Left ventricle myocardium superior (tissue), 1 donor: ENCODE measurements at places on chromosomes 5 and 9. TPM values are rescaled to one million over a fixed set of nuclear protein-coding genes. Genes with fewer than 3 reads are reported as not detected.

DNA sequence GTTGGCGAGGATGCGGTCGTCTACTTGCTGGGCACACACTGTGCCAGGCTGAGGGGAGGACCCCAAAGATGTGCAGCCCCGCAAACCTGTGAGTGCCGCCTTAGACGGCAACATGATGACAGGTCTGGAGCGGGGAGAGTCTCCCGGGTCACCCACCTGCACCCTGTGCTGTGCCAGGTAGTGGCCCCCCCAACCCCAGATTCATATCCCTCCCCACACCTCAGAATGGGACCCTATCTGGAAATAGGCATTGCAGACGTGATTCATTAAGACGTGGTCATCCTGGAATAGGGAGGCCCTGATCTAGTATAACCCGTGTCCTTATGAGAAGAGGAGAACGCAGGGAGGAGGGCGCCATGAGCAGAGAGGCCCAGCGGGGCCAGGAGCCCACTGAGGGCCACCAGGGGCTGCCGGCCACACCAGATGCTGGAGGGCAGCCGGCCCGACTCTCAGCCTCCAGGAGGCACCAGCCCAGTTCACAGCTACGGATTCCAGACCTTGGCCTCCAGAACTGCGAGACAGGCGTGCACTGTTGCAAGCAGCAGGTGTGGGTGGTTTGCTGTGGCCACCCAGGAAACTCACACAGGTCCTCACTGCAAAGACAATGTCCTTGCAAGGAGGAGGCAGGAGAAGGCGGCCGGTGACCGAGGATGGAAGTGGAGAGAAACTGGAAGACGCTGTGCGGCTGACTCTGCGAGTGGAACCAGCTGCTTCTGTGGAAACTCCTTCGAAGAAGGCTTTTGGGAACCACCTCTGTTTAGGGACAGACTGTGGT lies 131.9 kb upstream of the LPCAT1 start:
- no peak for DNase-seq

DNA sequence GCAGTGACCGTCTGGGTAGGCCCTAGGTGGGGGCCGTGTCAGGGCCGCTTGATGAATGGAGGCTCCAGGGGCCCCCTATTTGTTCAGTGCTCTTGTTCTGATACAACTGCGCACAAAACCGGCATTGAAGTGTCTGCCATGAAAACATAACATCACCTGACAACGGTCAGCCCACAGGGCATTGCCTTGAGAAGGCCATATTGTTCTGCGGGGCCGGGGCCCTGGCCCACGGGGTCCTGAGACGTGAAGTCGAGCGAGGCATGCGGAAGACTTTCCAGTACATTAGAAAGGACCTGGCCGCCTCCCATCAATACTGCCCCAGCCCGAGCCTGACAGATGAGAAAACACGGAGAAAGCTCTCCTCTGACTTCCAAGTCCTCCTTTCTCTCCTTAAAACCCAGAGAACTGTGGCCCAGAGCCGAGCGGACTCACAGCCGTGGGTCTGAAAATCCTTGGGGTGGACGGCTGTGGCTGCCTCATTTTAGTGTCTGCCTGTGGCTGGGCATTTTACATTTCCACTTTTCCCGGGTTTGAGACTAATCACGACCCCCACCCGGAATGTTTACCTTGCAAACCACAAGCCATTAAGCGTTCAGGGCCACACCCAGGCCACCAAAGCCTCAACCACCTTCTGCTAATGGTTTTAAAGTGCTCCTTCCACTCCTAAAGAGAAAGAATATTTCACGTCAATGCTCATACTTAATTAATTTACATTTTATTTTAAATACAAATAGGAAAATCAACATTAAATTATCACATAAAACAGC lies 391.0 kb upstream of the IRX2 start:
- no peak for DNase-seq

GRCh38 chr5:64457846-64458245 lies 48.0 kb upstream of the RGS7BP start:
- DNase-seq, result no peak

DNA sequence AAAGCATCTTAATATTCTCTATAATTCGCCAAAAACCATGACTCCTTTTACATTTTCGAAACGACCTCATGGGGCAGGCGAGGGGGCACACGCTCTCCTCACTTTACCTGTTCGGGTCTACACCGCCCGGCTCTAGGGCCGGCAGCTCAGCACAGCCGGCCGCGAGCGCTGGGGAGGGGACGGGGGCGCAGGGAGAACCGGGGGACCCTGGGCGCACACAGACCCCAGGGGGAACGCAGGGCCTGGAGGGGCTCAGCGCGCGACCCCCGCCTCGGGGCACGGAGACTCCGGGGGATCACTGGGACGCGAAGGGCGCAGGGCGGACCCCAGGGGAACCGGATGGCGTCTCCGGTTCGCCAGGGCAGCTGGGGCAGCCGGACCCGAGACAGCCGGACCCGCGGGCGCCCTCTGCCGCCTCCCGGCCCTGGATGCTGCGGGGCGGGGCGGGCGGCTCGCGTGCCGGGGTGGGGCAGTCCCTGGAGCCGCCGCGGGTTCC lies at the start of gene AHRR:
TSS of gene AHRR (plus strand) at position 485 of the 496 bp plus-strand sequence. CDS start 22,189 bp downstream, outside the sequence.
- peak; percentile 82 for DNase-seq

GRCh38 chr5:40046792-40047191 lies 622.0 kb upstream of the DAB2 start:
- DNase-seq, result no peak

DNA sequence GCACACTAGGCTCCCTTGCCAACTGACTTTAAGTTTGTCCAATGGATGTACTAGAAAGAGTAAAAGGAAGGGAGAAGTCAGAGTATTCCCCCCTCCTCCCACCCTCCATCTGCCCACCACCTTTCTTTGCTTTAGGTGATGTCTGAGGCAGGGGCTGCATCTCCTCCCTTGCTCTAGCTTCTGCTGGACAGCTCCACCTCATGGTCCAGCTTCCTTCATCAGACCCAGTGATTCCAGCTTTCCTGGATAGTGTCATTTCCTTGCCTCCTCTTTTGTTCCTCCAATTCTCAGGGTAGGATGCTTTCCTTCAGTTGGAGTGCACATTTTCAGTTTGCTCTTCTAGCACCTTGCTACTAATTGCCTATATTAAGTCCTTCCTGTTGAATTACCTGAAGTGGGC lies 67.4 kb downstream of the RAD23B start:
- DNase-seq, result no peak

GRCh38 chr9:32394381-32395049 lies 10.1 kb downstream of the ACO1 start:
- DNase-seq, result no peak

- peak; percentile 68 for DNase-seq
Measured at GRCh38 chr5:141637767-141638419, 1.1 kb downstream of the RELL2 start.

DNA sequence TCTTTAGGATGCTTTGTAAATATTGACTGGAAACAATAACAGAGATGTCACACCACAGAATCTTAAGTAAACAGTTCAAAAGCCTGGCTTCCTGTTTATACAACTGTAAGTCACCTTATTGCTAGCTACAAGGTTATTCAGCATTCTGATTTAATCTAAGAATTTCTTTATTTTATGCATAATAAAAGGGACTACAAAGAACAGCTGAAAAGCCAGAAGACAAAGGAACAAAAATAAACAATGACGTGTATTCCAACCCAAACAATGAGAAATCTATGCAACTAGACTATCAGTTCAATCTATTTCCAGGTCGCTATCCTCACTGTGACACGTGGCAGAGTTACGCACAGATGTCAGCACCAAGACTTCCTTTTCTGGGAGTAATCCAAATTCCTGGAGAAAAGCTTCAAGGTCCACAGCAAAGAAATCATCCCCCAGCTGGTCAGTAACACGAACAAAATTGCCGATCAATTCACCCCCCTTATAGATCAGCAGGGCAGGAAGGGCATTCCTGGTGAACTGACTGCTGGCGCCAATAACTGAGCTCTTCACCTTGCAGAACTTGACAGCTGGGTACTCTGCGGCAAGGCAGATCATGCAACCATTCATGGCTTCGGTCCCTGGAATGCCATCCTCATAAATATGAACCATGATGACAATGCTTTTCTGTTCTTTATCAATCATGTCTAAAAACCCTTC lies 8.4 kb downstream of the PDCL start:
- no peak for DNase-seq

DNA sequence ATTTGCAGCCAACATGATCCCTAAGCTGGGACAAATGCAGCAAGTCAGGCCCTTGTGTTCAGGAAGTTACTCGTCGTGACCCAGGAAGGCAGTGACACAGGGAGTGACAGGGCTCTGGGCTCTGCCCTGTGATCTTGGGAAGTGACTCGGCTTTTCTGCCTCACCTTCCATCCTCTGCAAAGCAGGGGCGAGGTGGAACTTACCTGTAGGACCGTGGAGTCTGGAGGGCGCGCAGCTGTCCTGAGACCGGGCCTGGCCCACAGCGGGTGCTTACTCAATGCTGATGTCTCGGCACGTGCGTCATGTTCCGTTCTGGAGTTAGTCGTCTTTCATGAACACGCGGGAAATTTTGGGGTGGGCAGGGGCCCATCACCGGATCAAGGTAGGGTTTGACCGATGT lies 22.8 kb upstream of the LPCAT1 start:
- no peak for DNase-seq

DNA sequence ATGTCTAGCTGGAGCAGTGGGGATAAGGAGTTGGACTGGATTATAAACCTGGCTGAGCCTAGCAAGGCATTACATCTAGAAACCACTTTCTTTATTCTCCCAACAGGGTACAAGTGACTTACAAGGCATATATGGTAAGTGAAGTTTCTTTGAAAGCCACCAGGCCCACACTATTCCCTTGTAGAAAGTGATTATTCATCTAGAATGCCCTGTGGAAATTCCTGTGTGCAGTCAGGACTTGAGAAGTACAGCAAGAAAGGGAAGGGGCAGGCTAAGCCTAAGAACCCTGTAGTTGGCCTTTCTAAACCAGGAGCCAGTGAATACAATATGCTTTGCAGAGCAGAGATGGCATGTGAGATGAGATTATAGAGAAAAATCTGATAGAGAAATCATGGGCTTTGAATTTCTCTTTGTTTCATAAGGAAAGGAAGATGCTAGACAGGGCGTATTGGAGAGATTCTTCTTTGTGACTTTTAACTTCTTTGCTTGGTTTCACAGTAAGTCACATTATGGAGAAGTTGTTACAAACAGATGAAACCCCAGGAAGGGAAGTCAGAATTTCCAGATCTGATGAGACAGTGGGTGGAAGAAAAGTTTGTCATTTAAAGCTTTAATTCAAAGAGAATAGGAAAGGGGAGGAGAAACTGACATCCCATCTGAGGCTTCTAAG lies 321.7 kb downstream of the NDUFS4 start:
- DNase-seq, result no peak

DNA sequence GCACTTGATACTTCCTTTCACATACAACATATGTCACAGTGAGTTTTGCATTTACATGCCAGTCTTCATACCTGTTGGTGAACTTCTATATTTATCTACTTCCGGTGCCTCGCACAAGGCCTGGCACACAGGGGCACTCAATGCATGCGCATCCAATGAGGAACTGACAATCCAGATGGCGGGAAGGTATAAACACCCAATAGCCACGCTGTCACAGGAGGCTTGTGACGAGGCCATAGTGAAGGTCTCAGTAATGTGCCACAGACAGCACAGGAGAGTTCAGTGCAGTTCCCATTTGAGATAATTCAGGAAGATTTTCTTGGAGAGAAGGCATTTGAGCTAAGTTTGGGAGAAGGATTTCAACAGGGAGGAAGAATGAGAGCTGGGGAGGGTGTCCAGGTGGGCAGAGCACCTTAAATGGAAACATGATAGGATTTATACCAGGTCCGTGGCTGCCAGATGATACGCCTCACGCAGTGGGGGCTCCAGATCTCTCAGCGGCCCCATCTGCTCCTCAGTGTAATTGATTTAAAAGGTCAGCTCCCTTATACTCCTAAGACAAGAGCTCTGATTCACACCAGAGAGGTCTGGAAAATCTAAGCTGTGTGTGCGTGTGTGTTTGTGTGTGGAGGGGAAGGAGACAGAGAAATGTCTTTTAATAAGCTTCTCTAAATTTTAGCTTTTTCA lies 206.2 kb downstream of the DCP2 start:
- no peak for DNase-seq

DNA sequence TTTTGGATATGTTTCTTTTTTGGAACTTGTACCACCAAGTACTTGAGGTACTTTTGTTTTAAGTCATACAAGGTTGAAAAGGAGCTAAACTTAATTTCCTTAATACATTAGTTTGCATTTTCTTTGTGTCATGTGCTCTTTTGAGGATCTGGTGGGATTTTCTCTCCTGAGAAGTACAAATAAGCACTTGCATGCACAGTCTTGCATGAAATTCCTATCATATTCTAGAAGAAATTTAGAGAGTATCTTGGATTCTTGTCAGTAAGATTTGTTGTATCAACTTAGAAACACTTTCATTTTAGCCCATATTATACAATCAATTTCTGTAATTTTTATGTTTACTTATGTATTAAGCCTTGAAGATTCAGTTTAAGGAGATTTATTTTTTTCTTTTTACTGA lies 64.9 kb downstream of the CCNH start:
- DNase-seq, result no peak

DNA sequence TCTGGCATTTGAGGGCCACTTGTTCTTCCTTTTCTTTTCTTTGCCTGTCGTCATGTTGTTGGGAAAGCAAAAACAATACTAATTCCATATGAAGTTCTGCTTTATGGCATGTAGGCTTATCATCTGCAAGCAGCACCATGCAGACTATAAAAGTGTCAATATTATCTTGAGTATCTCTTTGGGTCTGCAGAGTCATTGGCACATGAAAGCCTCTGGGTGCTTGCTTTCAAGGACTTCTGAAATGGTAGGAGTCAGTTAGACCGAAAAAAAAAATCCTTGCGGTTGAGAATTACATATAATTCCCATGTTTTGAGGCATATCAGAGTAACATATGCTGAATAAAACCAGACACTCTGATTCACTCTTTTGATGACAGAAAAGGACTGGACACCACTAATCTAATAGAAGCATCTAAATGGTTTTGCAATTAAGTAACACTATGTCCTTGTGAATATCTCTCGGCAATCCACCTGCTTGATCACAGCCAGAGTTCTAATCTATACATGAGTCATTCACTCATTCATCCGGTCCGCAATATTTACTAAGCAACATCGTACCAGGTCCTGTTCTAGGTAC lies 44.4 kb downstream of the GNAQ start:
- DNase-seq, result no peak

DNA sequence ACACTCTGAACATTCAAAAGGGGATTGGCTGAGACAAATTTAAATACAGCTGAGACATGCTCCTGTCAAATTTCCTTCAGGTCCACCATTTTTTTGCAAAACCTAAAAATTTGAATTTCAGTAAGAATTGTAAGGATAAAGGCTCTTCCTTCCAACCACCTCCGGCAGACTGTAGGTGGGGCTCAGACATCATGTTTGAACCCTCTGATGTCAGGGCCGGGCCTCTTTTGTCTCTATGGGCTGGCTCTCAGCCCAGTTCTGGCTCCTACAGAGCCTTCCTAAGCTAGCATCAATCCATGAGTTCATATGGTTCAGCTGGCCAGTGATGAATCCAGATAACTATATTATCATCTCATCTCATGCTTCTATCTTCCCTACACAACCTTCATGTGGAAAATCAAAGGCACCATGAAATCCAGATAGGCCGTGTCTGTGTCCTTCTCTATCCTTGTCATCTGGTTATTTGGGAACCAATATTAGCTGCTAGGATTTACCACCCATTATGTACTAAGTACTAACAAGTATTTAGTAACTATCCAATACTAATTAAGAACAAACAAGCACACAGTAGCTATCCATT lies 44.2 kb downstream of the NIPSNAP3B start:
- no peak for DNase-seq

The IL13 gene
- not detected for total RNA-seq

The SPINK9 gene
- 0.57 TPM for total RNA-seq

The SPINK6 gene
- total RNA-seq, result not detected

The DPYSL3 gene
- 19.5 TPM for total RNA-seq

The DBH gene
- not detected for total RNA-seq

The NEUROG1 gene
- not detected for total RNA-seq

The ZDHHC11 gene
- total RNA-seq, result 40.1 TPM

The BRD8 gene
- total RNA-seq, result 29.4 TPM

The ADGRD2 gene
- total RNA-seq, result not detected

The MEIKIN gene
- total RNA-seq, result not detected

The DCTN3 gene
- 139 TPM for total RNA-seq
